Cerebellar cortex (tissue), 1 donor: ENCODE measurements at places on chromosomes 11 and 22.

- DNase-seq, result no peak
Measured at GRCh38 chr11:75792127-75792731, 22.8 kb upstream of the UVRAG start.

GRCh38 chr11:75689863-75690609 is 21.2 kb upstream of the MAP6 start:
- no peak for DNase-seq

DNA sequence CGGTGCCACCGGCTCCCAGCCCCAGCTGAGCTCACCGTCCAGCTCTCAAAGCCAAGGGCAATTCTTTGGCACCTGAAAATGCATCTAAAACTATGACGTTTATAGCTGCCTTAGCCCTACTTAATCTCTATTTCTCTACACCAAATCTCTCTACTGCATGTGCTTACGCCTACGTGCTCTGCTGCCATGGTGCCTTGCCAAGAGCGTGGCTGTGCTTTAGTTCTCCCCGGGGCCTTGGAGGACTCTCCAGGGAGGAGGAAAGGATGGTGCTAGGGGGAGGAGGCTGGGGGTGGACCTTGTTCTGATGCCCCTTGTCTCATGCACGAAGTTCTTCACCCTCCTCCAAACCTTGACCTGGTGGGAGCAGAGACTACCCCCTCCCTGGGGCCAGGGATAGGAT is 9.0 kb upstream of the BID start:
- no peak for DNase-seq

DNA sequence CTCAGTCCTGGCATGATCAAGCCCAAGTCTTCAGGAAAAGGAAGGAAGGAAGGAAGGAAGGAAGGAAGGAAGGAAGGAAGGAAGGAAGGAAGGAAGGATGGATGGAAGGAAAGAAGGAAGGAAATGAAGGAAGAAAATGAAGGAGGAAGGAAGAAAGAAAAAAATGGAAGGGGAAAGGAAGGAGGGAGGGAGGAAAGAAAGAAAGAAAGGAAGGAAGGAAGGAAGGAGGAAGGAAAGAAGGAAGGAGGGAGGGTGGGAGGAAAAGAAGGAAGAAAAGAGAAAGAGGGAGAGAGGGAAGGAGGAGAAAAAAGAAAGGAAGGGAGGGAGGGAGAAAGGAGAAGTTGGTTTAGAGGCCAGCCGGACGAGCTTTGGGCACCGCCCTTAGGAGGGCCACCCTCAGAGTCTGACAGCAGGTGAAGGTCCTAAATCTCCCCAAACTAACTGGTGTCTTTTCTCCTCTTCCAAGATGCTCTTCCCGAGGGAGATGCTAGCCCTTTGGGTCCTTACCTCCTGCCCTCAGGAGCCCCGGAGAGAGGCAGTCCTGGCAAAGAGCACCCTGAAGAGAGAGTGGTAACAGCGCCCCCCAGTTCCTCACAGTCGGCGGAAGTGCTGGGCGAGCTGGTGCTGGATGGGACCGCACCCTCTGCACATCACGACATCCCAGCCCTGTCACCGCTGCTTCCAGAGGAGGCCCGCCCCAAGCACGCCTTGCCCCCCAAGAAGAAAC is 122.8 kb downstream of the SEZ6L start:
- no peak for DNase-seq

DNA sequence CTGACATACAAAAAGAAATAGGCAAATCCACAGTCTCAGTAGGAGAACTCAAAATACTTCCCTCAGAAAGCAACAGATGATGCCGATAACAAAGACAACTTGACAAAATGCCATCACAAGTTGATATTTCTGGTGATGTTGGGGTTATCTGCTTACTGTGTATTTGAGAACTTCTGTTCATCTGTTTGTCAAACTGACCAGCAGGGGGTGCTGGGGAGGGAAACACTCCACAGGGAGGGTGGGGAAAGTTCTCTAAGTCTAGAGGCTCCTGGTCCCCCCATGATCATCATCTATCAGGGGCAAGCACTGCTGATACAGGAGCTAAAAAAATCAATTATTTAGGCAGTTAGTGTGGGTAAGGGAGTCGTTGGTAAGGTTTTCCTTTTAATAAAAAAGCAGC is 19.2 kb downstream of the GLYATL1 start:
- peak; percentile 1 for DNase-seq

DNA sequence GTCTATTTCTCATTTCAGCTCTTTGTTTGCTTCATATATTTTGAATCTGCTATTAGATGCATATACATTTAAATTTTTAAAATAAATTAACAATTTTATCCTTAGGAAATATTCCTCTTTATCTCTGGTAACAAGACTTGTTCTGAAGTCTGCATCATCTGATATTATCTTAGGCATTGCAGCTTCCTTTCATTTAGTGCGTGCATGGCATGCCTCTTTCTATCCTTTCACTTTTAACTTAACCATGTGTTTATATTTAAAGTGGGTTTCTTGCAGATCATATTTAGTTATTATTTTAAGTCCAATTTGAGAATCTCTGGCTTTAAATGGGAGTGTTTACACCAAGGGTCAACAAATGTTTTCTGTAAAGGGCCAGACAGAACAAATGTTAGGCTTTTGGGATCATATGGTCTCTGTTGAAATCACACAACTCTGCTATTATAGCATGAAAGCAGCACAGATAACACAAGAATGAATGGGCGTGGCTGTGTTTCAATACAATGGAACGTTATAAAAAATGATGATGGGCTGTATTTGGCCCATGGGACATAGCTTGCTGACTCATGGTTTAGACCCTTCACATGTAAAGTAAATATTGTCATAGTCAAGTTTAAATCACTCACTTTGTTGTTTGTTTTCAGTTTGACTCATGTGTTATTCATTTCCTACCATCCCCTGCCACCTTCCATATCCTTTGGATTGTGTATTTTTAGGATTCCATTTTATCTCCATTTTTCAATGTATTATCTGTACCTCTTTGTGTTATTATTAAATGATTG is 83.9 kb upstream of the SNX19 start:
- DNase-seq, result no peak

DNA sequence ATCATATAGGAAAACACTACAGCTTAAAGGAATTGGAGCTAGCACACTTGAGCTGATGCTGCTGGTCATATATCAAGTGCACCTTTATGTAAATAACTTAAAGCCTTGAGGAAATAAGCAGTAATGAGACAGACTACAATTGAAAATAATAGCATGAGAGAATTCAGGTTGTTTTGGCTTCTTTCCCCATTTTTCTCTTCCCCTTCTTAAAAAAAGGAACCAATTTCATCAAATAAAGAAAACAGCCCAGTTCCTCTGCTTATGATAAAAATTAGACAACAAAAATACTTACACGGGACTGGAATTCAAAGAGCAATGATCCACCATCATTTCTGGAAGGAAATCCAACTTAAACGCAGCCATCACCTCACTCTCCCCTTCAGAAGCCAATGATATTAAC is 50.2 kb upstream of the RAPSN start:
- no peak for DNase-seq

- DNase-seq, result no peak
Measured at GRCh38 chr22:36590441-36591056, 61.6 kb upstream of the EIF3D start.

DNA sequence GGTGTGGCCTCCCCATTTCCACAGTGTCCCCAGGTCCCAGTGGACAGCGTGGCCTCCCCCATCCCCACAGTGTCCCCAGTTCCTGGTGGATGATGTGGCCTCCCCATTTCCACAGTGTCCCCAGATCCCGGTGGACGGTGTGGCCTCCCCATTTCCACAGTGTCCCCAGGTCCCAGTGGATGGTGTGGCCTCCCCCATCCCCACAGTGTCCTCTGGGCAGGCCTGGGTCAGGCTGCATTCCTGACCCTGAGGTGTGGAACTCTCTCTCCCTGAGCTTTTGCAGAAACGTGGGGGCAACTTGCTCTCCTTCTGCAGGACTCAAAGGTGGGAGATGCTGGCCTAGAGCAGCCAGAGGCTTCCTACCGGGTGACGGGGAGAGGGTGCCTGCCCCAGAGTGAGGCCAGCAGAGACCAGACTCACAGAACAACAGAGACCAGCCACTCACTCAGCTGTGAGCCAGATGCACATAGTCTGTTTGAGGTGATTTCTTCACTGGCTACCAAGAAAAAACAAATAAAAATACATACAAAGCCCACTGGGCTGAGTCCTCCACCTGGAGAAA is 85.8 kb upstream of the FGF3 start:
- no peak for DNase-seq

DNA sequence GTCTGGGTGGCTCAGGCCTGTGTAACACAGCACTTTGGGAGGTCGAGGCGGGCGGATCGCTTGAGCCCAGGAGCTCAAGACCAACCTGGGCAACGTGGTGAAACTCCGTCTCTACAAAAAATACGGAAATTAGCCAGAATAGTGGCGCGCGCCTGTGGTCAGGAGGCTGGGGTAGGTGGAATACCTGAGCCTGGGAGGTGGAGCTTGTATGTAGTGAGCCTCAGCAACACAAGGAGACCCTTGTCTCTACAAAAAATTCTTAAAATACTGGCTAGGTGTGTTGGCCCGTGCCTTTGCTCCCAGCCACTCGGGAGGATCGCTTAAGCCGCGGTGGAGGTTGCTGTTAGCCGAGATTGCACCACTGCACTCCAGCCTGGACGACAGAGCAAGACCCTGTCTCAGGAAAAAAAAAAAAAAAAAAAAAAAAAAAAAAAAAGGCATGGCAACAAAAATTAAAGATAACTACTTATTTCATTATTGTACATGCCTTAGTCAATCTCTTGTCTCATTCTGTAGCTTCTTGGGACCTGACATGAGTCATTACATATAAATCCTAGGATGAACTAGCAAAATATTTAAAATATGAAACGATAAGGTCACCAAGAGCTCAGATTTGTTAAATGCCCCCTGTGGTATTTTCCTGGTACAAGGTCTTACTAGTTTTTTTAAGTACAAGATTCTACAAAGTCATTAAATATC is 1.1 kb downstream of the TAF1D start:
- no peak for DNase-seq

DNA sequence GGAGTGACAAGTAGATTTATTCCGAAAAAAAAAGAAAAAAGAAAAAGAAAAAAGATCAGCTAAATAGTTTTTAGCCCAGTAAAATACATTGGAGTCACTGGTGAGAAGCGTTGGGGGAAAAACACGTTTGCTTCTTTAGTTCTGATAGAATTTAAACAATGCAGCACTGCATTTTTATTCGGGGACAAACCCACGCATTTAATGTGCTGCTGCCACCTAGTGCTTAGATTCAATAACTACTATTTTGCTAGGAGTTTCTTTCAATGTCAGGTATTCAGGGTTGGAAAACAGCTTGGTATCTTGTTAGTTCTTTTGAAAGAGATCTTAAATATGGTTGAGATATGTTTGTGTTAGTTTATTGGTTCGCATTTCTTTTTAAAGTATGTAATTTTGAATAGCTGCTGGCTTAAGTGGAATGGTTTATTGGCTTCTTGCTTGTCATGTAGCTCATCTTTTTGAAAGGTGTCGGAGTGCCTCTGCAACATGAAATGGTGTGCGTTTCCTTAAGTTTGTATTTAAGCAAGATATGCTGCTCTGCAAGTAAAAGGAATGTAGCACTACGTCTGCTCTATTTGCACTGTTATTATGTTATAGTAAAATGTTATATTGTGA is 41.9 kb downstream of the SVIP start:
- peak; percentile 52 for DNase-seq

DNA sequence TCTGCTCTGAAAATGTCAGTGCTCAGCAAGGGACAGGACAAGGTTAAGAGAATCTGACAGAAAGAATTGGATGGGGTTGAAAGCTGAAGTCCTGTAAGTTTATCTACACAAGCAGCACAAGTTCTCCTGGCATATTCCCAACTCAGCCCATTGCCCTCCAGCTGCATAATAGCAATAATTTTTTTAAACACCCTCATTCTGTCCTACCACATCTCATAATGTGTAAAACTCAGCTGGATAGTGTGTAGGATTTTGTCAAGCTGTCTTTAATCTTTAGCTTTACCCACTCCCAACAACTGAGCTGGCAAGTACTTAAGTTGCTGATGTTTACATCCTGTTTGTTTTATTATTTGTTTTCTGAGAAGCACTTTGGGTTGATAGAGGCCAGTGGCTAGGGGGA is 158.9 kb downstream of the CADM1 start:
- no peak for DNase-seq

DNA sequence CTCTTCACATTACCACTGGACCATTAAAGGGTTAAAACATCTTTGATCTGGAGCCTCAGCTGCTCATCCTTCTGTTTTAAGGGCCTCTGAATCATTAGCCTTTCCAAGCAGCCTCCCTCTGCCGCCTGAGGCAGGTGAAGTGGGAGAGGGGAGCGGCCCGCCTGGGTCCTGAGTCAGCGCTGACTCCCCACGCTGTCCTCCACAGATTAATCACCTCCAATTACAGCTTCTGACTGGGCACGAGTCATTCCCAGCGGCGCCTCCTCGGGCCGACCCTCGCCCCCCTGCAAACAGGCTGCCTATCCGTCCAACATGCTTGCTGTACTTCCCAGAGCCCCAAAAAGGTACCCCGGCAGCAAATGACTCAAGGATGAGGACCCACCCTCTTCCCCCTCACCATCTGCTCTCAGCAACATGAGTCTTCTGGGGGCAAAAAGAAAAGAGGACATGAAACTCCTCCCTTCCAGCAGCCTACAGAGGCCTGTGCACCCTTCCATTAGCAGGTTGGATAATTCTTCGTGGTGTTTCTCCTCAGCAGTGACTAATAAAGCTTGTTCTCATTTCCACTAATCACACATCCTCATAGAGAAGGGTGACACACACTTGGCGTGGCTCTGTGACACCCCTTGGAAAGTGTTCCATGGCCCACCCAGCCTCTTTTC is 44.3 kb upstream of the JAM3 start:
- DNase-seq, result no peak

GRCh38 chr22:46033256-46034200 is 56.6 kb upstream of the WNT7B start:
- no peak for DNase-seq

DNA sequence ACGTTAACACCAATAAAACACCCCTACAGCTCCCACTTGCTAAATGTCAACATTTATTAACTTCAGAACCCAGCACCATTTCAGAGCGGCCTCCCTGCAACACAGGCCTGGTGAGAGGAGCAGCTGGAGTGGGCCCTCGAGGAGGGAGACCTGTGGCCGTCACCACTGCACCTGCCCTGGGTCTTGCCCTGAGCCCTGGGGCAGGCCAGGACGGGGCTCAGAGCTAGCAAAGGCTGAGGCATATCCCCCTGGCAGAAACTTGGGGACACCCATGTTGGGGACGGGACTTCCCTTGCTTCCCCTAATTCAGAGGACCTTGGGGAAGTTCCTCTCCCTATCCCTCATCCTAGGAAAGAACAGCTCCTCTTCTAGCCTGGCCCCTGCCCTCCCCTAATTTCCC is 137.3 kb upstream of the THY1 start:
- DNase-seq, result no peak

GRCh38 chr11:102345904-102346303 is 1.1 kb upstream of the BIRC2 start:
- DNase-seq, result peak; percentile 71

DNA sequence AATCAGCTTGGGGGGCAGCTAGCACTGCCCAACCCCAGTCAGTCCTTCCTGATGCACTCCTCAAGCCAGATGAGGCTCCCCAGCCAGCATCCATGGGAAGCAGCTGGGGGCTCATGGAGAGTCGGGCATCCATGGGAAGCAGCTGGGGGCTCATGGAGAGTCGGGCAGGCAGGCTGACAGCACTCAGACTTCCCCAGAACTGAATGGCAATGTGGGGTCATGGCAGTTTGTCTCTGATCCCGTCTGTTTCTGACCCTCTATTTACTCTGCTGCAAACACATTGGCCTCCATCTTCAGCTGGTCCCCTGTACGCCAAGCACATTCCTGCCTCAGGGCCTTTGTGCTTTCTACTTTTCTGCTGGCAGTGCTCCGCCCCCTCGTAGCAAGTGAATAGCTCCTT is 314.8 kb downstream of the NTM start:
- no peak for DNase-seq

GRCh38 chr11:75461151-75461550 is 28.1 kb upstream of the KLHL35 start:
- DNase-seq, result no peak

- DNase-seq, result no peak
Measured at GRCh38 chr11:58006940-58007339, 16.7 kb upstream of the OR9Q1 start.
